H9 (cell line): ENCODE measurements at places on chromosomes 5 and 9.
A peak's percentile ranks its signal among the peaks of the same experiment; 100 is the strongest.

- no peak for DNase-seq
Observed at GRCh38 chr9:15426019-15426418, 3.3 kb downstream of the SNAPC3 start.

- DNase-seq = peak; percentile 55
Observed at GRCh38 chr5:149320791-149321330, 24.4 kb upstream of the GRPEL2 start.

DNA sequence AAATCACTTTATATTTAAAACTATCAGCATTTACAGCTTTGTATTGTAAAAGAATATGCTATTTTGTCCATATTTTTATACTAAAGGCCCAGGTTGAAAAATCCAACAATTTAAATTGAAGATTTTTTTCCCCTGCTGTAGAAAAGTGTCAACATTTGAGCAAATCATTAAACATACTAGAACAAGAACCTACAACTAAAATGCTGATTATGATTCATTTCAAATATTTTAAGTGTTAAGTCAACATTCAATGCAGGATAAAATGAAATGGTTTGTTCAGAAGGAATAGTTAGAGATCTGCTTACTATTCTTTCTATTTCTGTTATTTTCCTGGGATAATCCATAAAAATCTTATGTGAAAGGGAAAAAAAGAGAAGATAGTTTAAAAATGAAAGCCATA is 866.5 kb upstream of the DMAC1 start:
- no peak for DNase-seq

DNA sequence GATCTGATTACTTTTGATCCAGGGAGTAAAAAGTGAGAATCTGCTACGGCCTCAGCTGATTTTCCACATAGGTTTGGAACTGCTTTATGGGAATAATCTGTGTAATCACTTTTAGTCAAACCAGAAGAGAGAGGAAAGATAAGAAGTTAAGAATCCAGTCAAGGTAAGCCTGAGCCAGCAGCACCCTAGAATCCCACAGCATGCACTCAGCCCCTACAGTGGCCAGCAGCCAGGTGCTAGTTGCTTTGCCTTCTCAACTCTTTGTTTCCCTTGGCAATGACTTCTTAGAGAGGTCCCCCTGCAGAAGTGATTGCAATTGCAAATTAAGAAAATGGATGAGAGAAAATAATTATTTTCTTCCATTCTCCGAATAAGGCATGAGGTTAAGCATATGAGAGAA is 59.7 kb upstream of the TMED7 start:
- DNase-seq = no peak

- no peak for DNase-seq
Observed at GRCh38 chr9:68749579-68750159, 44.6 kb downstream of the PIP5K1B start.

GRCh38 chr5:59371525-59372127 is 521.9 kb downstream of the PDE4D start:
- DNase-seq = no peak

DNA sequence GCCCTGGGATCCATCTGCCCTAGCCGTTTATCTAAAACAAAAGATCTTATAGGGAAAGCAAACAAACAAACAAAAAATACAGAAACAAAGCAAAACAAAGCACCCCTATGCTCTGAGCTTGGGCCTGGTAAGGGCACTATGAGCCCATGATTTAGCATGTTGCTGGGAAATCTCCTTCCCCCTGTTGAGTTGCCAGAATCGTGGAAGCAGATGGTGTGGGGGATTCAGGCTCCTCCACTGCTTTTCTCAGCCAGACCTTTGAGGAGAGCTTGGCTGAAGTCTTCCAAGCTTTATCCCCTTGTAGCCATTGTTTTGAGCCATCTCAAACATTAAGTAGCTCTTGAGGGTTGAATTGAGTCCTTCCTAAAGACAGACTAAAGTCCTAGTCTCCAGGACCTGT is 29.9 kb downstream of the TMC1 start:
- no peak for DNase-seq

- DNase-seq = no peak
Observed at GRCh38 chr5:144002876-144003275, 167.6 kb downstream of the YIPF5 start.

DNA sequence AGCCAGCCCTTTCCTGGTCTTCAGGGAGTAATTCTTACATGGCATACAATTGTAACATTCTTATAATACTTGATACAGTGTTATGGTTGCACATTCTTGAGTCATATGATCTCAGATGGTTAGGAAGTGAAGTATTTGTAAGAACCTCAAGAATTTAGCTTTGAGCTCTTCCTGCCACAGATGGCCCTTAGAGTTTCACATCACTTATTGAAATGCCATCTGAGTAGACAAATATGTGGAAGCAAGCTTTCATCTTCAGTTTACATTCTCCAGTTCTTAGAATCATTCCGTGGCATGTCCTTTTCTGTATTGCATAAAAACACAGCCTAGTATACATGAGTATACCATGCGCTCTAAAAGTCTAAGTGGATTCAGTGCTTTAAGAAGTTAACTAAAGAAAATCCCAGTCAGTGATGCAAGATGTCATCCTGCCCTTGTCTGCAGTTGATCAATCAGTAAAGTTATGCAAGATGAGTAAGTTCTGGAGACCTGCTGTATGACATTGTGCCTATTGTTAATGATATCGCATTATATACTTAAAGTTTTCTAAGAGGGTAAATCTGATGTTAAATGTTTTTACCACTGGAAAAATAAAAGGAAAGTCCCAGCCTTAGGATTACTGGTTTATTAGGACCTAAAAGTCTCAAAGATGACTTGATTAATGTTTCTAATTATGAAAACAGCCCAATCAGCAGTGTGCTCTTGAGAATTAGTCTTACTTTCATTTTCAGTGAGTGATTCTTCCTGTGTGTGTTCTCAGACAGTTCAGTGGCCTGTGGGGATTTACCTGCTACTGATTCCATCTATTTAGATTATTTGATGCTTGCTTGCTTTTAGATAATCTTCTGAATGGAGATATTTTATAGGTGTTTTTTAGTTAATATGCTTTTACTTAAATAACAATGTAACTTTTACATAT is 29.4 kb downstream of the RHOBTB3 start:
- DNase-seq = no peak

DNA sequence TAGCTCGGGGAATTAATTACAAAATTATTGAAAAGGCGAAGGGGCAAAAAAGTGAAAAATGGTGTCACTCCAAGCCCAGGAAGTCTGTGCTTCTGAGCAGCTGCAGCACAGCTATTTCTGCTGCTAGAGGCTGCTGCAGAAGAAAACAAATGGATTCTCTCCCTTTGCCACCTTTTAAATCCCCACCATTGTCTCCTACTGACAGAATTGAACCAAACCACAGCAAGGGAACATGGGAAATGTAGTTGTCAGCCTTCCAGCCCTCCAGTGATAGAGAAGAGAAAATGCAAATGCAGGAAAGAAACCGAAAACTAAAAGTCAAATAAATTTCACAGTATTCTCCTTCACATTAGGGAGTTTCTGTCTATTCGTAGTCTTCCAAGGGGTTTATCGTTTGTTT is 33.4 kb upstream of the CDC42SE2 start:
- DNase-seq = peak; percentile 33

GRCh38 chr9:131436865-131437271 is 43.0 kb downstream of the PRRC2B start:
- peak; percentile 88 for DNase-seq

DNA sequence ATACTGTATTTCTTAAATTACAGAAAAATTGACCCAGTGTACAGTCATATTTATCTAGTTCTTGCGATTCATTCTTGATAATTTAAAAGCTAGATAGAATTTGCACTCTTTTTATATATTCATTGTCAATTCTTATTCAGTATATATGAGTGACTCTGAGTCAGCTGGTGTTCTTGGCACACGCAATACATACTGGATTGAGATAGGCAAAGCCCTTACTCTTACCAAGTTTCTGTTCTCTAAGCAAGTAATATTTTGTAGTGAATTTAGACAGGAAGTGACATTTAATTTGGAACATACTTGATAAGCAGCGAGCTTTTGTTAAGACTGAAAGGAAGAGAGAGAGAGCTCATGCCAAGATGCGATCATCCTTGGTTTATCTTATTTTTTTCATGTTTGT is 57.7 kb downstream of the GPBP1 start:
- no peak for DNase-seq

GRCh38 chr5:1380011-1380817 is 35.3 kb upstream of the CLPTM1L start:
- peak; percentile 81 for DNase-seq

DNA sequence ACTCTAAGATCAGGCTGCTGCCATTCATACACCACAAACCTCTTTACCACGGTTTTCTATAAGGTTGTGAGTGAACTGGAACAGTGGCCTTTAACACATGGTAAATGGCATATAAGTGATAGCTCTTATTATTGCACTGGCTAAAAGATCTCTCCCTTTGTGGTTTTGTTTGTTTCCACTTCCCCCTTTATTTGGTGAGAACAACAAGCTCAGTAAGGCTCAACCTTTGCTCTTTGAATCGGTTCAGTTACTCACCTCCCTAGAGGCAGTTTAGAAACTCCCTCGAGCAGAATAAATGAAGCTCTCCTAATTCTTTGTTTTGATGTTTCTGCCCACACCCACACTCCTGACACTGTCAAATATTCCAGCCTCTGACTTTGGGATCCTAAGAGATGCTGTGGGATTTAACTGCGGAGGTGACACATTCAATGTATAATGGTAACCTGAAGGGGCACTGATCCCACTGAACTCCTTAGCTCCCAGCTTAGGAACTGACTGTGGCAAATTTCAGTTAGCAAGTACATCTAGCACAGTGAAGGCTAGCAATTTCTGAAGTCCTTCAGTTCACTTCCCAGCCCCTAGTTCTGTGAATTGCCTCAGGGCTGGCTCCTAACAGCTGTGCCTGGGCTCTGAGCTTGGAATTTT is 22.5 kb upstream of the RAD23B start:
- DNase-seq = no peak

GRCh38 chr5:101160002-101160401 is 256.9 kb upstream of the ST8SIA4 start:
- DNase-seq = no peak

GRCh38 chr5:176508603-176509002 is 28.6 kb downstream of the RNF44 start:
- DNase-seq = no peak

- peak; percentile 61 for DNase-seq
Observed at GRCh38 chr5:79109527-79110492, 1.8 kb upstream of the BHMT start.

DNA sequence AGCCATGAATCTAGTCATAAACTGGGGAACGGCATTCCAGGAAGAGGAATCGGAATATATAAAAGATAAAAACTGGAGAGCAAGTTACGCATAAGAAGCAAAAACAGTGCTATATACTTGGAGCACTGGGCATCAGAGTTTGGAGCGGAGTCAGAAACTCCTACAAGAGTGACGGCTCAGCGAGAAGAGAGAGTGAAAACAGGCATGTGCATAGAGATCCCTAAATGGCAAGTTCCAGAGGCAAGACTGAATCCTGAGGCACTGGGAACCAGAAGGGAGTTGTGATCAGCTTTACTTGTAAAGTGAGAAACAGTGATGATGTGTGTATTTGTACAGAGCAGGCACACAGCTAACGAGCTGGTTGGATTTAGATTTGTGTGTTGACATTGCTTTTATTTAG is 514.4 kb upstream of the TNC start:
- no peak for DNase-seq

DNA sequence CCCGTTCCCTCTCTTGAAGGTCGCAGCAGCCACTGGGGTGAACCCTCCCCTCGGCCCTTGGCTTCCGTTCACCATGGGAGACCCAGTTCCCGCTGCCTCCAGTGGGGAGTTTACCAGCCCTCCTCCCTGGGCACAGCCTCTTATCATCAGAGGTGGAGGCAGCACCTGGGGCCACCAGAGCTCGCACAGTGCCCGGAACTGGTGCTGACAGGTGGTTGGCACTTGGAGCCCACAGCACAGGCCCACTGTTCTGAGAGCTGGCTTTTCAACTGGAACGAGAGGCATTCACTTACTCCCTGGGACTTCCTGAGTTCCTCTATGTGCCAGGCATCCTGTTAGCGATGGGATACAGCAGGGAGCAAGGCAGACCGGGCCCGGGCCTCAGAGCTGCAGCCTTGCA is 106.8 kb upstream of the FCN2 start:
- DNase-seq = no peak

DNA sequence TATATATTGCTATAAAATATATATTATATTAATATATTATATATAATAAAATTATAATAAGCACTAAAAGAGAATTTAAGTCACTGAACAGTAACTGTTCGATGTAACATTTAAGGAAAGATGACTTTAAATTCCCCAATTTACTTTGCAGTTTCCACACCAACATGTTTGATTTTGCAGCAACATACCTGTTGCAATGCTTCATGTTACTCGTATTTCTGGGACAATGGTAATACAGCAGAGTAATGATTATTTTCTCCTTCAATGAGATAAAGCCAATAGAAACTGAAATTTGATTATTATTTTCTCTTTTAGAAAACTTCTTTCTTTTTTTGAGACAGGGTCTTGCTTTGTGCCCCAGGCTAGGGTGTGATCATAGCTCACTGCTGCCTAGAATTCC is 9.5 kb upstream of the NAA35 start:
- no peak for DNase-seq

DNA sequence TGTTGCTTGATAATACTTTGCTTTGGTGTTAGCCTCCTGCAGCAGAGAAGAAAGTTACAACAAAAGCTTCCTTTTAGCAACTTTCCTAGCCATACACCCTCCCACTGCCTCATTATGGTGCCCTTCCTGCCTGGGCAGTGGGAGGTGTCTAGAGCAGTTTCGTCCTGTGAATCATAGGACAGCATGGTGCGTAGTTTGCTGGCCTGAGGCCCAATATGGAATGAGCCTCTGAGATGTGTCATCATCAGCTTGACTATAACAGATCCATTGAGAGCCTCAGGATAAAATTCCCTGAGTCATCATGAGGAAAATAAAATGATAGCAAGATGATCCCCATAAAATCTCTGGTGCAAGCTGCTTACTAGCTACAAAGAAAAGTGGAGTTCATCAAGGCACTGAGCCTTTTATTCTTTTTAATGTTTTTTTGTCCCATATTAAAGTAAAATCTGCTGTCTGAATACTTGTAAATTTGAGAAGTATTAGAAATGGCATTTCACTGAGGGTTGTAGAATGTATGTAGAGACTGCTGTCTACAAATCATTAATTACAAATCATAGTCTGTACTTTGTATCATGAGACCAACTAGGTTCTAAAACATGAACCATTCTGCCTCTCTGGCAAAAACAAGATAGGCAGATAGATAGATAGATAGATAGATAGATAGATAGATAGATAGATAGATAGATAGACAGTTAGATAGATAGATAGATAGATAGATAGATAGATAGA is 303.0 kb upstream of the PDE4D start:
- DNase-seq = no peak

DNA sequence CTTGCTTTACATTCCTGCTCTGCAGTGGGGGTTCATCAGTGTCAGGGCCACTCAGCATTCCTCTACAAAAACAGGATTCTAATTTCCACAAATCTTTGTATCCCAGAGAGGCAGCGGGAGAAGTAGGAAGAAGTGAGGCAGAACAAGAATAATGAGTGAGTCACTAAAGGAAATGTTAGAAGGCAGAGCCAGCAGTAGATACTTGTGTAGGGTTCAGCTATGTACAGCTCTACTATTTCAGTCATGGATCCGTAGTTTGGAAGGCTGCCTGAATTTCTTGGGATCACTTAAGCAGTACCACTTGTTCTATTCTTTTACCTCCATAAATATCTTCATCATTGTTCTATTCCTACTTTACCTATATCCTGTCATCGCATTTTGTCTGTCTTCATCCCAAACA is 246.3 kb upstream of the TLE4 start:
- no peak for DNase-seq

GRCh38 chr9:78871452-78872331 is 574.8 kb downstream of the PSAT1 start:
- no peak for DNase-seq
